ENCODE measurements at places on chromosomes 16 and 17.

GRCh38 chr17:77424585-77425344 is 284.0 kb downstream of the SEC14L1 start:
- no peak for DNase-seq

GRCh38 chr16:4409081-4409932 is 7.1 kb downstream of the CORO7 start:
- no peak for DNase-seq

GRCh38 chr16:13795131-13795530 is 124.8 kb upstream of the ERCC4 start:
- no peak for DNase-seq

GRCh38 chr16:12900599-12901203 is 697 bp upstream of the SHISA9 start:
- no peak for DNase-seq

DNA sequence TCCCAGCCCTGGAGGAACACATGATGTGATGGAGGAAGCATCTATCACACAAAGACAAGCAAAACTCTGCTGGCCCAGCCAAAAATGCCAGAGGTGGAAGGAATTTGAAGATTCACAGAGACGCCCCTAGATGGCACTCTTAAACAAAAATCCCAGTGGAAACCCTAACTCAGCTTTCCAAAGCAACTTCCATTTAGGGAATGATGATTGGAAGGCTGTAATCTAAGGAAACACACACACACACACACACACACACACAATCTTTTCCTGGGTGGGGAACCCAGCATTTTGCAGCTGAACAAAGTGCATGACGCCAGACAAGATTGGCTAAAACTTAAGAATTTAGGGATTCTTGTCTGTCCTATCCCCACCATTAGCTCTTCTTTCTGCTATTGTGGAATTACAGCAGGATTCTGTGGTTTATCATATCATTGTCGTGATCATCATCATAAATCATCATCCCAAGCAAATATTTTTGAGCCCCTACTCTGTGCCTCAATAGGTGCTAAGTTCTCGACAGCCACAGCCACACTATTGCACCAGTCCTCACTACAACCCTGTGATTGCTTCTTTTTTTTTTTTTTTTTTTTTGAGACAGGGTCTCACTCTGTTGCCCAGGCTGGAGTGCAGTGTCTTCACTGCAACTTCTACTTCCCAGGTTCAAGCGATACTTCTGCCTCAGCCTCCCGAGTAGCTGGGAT is 1.6 kb upstream of the LDAF1 start:
- DNase-seq, result peak; percentile 41

- no peak for DNase-seq
These were observed 11.2 kb downstream of the PIK3R5 start for GRCh38 chr17:8954339-8954738.

DNA sequence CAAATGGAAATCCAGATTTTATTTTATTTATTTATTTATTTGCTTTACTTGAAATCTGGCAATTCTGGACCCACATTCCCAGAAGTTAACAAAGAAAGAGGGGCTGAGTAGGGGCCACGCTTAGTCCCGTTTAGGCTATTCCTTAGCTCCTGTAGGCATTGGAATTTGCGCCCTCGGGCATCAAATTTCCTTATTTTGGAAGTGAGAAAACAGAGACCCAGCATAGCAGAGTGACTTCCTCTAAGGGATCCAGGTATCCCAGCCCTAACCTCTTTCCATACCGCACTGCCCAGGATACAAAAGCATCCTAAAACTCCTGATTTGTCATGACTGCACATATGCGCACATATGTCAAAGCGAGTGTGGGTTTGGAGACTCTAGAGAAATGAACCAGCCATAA is 19.0 kb upstream of the SMG1 start:
- DNase-seq, result no peak

DNA sequence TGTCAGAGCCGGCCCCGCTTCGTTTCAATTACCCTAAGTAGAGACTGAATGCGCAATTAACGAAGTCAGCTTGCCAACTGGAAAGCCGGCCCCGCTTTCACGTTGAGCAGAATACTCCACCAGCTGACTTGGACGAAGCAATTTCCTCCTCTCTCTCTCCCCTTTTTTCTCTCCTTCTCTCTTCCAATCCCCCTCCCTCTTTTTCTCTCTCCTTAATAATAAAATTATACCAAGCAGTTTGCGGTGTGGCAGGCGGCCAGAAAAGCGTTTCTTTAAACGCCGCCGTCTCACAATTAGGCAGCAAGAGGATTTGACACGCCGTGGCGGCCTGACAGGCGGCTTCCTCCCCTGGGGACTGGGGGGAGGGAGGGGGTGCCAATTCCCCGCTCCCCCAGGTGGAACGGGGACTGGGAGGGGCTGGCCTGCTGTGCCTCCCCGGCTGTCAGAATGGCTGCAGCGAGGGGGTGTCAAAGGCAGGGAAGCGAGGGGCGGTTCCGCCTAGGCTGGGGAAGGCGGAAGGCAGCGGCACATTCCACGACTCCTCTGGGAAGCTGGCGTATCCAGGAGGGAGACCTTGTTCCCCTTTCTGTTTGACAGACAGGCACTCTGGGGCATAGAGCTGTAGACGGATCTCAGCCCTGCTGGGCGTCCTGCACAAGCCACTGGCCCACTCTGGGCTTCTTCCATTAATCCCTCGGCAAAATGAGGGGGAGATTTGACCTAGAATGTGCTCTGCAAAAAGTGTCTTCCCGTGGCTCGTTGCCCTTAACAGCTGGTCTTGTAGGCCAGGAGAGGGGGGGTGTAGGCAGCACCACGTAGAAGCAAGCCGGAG is 52.7 kb downstream of the SREBF1 start:
- DNase-seq, result no peak

DNA sequence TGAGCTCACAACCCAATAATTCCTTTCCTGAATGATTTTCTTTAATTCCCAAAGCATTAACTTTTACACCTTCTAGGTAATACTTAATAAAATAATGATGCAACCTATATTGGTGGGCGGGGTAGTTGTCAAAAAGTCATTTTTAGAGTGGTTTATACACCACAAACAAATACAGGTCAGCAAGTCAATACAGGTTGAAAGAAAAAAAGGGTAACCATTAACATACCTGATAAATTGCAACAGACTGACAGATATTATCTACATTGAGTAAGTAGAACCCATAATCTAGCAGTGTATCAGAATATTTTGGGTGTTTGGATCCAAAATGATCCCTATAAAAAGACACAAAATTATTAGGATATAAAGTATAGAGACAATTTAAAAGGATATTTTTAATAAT is 39.3 kb downstream of the CHCT1 start:
- no peak for DNase-seq

DNA sequence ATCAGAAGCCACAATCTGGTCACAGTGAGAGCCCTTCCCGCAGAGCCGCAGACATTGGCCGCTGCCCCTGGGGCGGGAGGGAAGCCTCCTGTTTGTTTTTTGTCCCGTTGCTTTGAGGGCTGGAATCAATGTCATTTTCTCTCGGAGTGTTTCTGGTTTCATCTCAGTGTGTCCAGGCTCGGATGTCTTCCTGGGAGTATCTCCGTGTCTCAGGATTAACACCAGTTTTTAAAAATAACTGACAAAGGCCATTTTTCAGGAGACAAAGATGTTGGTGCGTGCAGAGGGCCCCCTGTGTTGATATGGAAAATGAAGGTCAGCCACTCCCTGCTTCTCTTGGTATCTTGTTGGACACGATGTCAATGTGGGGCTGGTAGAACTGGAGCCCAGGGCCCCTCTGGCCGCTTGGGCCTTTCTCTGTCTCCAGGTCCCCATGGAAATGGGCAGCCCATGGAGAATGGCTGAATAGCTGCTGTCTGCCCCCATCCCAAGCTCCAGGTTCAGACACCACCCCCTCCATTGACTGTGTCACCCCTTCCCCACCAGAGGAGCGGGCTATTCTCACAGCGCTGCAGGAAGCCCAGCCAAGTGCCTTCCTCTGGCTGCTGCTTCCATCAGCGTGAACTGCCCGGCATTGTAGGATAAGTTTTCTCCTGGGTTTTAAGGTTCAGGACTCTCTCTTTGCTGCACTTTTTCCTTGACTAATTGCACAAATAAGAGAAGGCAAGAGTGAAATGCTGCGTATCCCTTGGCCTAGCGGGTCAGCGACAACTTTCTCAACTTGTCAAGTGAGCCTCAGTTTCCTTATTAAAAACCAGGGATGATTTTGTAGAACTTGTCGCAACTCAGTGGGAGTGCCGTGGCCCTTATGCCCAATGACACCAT is 72.2 kb upstream of the METTL9 start:
- peak; percentile 17 for DNase-seq

DNA sequence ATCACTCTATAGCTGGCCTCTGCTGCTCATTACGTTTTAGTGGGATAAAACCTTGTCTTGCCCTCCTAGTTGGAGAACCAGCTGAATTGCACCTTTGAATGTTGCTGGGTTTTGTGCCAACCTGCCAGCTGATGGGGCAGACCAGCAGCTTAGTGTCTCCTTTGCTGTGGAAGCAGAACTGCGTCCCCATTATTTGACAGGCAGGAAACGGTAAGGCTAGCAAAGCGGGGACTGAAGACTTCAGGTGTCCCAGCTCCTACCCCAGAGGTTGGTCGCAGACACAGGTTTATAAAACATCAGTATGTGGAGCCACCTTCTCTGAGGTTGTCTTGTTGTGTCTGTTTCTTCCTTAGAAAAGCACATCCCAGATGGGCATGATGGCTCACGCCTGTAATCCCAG is 158.1 kb downstream of the PRKCA start:
- DNase-seq, result no peak

DNA sequence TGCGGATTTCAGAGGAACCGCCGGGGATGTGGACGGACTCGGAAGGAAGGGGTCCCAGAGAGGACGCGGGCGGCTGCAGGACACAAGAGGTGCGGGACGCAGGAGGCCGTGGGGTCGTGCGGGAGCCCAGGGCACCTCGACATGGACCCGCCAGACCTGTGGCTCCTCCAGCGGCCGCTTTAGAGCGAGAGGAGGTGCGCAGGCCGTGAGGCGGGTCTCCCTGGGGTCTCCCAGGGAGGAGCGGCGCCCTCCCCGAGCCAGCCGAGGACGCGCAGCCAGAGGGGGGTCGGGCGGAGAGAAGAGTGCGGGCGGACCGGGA is 6.8 kb upstream of the FLYWCH1 start:
- DNase-seq, result no peak

DNA sequence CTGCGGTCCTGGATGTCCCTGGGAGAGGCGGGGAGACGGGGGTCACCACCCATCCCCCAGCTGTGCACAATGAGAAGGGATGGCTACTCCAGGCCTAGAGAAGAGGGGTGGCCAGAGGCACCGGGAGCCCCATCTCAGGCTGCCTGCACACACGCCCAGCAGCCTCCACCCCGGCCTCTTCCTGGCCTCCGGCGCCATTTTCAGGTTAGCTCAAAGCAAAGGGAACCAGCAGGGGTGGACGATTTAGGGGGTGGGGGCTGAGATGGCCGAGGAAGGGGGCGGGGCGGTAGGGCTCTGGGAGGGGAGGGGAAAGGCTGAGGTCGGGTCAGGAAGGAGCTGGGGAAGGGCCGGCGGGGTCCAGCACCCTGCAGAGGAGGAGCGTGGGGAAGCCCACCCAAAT is 42.8 kb downstream of the SRCIN1 start:
- no peak for DNase-seq

DNA sequence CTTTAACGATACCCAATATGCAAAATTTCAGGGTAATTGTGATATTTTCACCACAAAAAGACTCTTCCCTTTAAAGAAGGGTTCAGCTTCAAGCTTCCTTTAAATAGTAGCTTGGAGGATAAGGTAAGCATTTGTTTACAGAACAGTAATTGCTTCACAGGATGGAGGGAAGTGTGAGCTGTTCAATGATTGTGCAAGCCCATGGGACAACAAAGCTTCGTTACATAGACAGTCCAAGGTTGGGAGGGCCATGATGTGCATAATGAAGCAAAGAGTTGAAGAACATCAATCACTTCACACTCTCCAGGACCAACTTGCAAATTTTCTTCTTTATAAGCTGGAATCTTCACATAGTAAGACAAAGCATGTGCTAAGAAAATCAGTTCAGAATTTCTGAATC is 145.0 kb upstream of the ASIC2 start:
- no peak for DNase-seq

DNA sequence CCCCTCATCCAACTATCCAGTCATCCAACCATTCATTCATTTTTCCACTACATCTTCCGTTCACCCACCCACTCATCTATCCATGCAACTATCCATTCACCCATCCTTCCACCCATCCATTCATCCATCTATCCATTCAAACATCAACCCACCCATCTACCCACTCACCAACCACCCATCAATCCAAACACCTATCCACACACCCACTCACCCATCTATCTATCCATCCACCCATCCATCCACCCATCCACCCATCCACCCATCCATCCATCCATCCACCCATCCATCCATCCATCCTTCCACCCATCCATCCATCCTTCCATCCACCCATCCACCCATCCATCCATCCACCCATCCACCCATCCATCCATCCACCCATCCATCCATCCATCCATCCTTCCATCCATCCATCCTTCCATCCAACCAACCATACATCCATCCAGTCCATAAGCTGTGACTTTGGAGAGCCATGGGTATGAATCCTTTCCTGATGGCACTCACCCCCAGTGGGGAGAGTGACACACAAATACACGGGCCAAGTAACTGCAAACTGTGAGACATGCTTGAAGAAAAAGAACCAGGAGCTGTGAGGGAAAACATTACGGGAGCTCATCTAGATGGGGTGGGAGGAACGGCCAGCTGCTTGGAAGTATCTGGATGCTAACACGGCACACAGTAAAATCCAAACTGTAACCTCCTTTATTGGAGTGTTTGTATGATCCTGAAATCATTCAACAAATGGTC is 100.0 kb upstream of the TNRC6C start:
- DNase-seq, result no peak

- no peak for DNase-seq
These were observed 52.6 kb downstream of the MYO1D start for GRCh38 chr17:32824334-32824733.

- no peak for DNase-seq
These were observed 18.1 kb downstream of the KATNB1 start for GRCh38 chr16:57753448-57754353.

GRCh38 chr17:35734396-35734795 is 3.0 kb downstream of the RASL10B start:
- no peak for DNase-seq

DNA sequence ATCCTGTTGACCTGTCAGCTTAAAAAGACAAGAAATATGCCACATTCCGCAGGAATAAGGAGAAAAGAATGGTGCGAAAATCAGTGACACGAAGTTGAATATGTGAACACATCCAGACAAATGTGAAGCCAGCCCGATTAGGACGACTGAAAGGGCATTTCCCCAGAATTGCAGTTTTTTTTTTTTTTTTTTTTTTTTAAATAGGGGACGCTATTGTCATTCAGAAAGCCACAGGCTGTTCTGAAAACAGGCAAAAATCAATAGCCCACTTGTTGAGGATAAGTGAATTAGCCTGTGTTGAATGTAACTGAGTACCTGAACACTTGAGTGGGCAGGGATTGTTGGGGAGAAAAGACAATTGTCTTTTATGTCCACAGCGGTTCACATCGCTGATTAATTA is 507.1 kb downstream of the WWOX start:
- DNase-seq, result no peak

Measured in hematopoietic multipotent progenitor cell treated with erythropoietin and hydrocortisone succinate and interleukin-3 and kit ligand, for 17 days (in vitro differentiated cells).